ENCODE measurements at places on chromosomes 16 and 17. TPM values are rescaled to one million over a fixed set of nuclear protein-coding genes. Genes with fewer than 3 reads are reported as not detected.

Gene ADAD2
- total RNA-seq, result not detected

Gene ERN2
- 1.9 TPM for total RNA-seq

Gene DLX4
- 0.55 TPM for total RNA-seq

Gene IGF2BP1
- total RNA-seq, result not detected

Gene MYL11
- not detected for total RNA-seq

Gene PDE6G
- 1.3 TPM for total RNA-seq

Gene KRTAP4-9
- not detected for total RNA-seq

Gene C16orf95
- 5.3 TPM for total RNA-seq

Gene FN3K
- 19.3 TPM for total RNA-seq

Data from mesenteric fat pad (tissue), 1 donor.